ENCODE measurements at places on chromosomes 1 and 21.
A peak's percentile ranks its signal among the peaks of the same experiment; 100 is the strongest.

DNA sequence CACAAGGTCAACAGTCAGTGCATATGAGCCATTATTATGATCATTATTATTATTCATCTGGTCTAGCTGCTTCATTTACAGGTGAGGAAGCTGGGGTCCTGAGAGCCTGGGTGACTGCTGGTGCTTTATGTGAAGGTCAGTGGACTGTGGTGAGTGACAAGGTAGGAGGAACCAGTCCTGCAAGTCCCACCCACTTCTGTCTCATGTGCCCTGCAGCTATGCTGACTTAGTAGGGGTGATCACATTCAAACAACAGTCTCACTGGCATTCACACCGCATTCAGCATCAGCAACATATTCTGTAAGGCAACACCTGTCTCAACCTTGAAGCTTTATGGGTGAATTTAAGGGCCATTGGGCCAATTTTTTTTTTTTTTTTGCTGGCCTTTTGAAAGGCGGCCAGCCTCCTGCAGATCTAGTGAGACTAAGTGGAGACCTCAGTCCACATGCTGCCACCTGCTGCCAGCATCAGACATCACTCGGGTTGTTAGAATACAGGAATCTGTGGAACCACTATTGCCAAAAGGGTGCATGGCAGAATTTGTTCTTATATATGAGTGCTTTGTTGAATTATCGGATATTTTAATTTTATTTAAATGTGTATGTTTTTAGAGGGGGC lies 59.9 kb upstream of the CACNA1E start:
- DNase-seq: peak; percentile 71

- DNase-seq: no peak
Measured at GRCh38 chr1:156204686-156205085, 8.1 kb upstream of the PMF1 start.

GRCh38 chr1:101253976-101254674 lies 17.3 kb downstream of the S1PR1 start:
- DNase-seq: no peak

DNA sequence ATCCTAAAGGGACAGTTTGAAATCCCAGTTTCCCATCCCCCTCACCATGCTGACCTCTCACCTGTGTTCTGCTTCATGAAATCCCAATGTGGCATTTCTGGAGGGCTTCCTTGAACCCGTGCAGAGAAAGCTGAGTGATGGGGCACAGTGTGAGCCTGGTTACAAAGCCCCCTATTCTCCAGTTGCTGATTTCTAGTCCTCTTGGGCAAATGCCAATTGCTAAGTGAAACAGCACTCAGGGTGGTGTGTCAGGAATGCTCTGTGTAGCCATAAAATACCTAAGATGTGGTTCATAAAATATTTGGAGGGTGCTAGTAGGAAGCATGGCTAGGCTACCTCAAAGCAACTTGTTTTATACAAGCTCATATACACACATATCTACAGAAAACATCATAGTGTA lies 32.0 kb downstream of the SUSD4 start:
- no peak for DNase-seq

GRCh38 chr1:15803380-15803779 lies 4.1 kb downstream of the UQCRHL start:
- DNase-seq: peak; percentile 53

DNA sequence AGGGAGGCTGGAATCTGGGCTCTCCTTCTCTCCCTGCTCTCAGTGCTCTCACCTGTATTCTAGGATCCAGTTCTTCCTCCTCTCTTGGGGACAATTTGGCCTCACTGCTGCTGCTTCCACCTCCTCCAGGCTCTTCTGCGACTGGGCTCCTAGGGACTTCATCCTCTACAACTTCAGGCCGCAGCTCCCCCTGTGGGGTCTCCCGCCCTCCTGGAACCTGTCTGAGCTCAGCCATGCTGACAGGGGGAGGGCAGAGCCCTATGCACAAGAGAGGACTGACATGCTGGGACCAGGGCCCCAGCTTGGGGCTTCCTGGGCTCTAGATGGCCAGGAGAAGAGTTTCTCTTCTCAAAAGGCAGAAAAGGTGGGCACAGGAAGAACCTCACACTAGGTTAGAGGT lies 1.0 kb downstream of the SH3BP5L start:
- DNase-seq: no peak

DNA sequence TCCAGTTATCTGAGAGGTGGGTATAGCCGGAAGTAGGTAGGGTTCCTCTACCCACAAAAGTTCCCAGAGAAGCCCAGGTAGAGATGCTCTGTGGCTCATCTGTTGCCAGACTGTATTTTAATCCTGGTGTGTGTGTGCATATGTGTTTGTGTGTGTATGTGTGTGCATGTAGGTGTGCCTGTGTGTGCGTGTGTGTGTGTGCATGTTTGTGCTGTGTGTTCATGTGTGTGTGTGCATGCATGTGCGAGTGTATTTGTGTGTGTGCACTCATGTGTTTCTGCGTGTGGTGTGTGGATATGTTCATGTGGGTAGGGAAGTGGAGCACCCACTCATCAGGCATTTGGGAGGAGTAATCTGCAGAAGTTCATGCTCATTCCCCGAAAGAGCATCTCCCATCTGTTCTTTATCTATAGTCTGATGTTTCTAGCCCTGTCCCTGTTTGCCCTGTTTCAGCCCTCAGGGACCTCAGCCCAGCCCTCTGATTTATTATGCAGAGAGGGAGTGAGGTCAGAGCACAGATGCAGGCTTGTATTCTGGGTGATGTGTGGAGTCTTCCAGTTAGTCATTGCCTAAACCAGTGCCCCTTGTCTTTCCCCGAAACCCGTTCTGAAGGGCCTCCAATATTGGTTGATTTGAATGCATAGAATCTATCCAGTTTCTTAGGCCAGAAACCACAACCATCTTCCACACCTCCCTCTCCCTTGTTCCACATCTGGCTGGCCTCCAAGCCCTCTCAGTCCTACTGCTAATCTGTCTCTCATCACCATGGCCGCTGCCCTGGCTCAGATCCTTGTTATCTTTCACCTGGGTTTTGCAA lies 69.1 kb downstream of the DISC1 start:
- DNase-seq: no peak

DNA sequence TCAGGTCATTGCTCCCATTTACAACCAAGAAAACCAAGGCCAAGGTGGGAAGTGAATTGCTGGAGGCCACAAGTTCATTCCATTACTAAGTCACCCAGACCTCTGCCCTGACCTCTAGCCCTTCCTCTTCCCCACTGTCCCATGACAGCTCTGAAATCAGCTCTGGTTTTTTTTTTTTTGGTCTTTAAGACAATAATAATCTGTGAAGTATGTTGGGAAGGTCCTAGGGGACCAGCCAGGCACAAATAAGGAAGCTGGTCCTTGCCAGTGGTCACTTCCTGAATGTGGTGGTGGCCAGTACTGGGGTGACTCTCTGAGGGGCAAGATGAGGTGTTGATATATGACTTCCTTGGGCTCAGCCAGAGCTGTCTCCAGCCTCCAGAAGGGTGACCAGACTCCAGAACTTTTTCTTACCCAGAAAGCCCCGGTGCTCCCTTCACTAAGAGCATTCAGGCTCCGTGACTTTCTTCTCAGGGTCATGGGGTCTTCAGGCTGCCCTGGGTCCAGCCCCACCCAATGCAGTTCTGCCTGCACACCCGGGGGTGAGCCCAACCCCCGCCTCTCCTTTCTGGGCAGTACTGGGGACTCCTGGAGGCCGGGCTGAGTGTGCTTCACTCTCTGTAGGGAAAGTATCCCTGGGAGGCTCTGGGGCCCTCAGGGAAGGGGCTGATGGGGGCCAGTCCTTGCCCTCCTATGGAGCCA lies 159.6 kb downstream of the PTPRU start:
- DNase-seq: no peak

- DNase-seq: no peak
Measured at GRCh38 chr1:160578525-160579191, 638 bp downstream of the CD84 start.

DNA sequence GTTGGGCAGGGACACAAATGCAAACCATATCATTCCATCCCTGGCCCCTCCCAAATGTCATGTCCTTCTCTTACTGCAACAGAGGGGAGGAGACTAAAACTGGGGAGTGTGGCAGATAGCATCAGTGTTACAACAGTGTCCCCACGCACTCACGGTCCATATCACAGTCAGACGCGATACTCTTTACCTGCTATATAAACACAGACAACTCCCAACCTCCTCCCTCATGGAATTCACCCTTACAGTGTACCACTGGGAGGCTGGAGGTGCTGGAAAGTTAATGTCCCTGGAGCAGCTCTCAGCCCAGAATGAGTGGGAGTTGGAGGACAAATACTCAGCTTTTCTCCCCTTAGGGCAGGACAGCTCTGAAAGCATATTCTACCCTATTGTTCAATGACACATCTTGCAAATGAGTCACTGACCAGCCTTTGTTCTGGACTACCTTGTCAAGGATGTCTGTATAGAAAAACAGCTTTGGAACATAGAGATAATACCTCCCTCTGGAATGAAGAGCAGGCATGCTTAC lies 445.9 kb downstream of the SETD4 start:
- DNase-seq: no peak

DNA sequence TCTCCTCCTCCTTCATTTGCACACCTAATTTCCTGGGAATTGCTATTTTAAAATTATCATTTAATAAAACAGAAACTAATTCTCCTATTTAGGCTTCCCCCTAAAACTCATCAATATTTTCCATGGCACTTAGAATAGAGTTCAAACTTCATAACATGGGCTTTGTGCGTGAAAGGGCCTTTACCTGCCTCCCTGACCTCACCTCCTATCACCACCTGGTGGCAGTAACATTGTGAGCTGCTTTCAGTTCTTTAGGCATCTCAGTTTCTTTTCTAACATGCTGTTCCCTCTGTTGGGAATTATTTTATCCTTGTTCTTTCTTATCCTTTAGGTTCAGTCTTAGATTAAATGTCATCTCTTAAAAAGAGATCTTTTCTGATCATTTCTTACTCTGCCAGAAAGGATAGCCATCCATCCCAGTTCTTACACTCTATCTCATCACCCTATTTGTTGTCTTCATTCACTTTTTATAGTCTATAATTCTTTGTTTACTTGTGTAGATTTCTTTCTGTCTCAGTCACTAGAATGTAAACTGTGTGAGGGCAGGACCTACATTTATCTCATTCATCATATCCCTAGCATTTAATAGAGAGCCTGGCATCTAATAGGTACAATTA lies 133.8 kb upstream of the KIAA1614 start:
- peak; percentile 21 for DNase-seq

DNA sequence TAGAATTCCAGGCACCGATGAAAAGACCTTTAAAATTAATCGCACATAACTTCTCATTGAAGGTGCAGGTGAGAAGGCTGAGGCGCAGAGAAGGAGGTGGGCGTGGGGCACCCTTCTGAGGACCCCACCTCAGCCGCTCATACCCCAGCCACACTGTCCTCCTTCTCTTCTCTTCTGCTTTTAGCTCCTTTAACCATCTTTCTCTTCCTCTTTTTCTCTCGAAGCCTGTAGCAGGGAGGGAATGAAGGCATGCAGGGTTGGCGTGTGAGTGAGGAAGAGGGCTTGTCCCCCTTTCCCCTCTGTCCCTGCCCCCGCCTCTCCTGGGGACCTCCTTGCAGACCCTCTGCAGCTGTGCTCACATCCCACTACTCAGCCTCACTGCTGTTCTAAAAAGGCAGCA lies 57.8 kb upstream of the CACNA1E start:
- DNase-seq: no peak

GRCh38 chr1:25130895-25131294 lies 101.4 kb downstream of the SYF2 start:
- DNase-seq: no peak

DNA sequence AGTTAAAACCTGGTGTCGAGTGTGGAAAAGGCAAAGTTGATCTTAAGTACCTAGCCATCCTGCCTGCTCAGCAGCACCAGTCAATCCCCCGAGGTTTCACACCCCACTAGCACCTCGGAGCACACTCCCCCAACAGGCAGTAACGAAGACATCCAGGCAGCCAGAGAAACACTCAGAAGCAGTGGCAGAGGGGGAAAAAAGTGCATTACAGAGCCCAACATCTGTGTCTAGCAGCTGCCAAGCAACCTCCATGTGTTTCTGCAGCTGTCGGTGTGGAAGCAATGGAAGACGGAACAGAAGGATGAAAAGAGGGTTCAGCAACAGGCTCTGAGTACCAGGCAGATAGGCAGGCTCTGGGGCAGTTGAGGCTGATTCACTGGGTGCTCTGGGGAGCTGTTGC lies 73.4 kb upstream of the PROX1 start:
- DNase-seq: no peak

GRCh38 chr1:40650075-40650474 lies 15.4 kb downstream of the RIMS3 start:
- peak; percentile 24 for DNase-seq

DNA sequence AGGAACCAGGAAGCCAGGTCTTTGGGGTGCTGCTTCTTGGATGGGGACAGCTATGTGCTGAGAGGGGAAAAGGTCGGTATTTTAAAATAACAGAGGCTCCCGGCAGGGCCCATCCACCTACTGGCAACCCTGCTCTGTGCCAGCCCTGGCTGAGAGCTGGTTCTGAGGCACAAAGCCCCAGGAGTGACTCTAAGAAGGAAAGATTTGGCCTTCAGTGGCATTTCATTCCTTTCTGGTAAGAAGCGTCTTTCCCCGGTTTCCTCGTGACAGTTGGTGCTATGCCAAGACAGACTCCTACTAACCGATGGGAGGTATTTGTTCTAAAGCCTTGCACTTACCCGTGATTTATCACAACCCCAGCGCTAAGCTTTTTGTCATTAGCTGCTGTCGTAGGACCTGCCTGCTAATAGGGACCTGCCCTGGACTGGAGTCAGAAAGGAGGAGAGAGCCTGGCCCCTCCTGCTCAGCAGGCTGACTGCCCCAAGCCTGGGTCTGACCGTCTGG lies 123.1 kb upstream of the ADAR start:
- DNase-seq: no peak

GRCh38 chr1:48776393-48777218 lies at the start of gene BEND5:
Gene BEND5 (minus strand): TSS chr1:48776891. CDS start chr1:48776831, 60 bp downstream.
- DNase-seq: no peak

Data from SK-MEL-5 (cell line).